ENCODE measurements at places on chromosomes 6 and 20.
A peak's percentile ranks its signal among the peaks of the same experiment; 100 is the strongest.

DNA sequence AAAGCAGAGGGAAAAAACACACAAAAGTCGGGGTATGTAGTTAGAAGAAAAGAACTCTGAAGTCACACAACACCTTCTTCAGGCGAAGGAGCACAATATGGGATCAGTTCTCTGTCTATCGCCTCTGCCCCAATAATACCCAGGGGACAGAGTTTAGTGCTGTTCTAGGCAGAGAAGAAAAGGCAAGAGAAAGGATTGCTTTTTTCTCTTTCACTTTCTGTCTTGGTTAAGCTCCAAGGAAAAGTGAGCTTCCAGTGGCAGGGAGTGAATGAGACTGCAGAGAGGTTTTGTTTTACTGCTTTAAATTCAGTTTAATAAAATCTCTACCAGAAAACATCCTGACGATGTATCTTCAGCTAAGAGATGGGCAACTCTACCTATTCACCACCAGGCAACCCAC is 86.6 kb upstream of the STXBP5 start:
- no peak for DNase-seq

DNA sequence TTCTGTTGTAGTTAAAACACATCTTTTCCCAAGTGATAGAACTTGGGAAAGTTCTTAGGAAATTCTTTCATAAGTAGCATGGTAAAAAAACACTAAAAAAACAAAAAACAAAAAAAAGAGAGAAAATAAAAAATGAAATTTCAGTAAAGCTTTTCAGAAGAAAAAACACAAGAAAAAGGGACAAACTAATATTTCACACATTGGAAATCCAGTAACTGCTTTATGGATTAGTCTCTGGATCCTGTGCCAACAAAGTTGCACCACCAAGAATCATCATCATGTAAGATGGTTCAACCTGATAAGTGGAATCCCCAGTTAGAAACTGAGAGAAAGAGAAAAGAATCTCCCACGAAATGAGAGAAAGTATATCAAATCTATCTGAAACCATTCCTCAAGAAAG is 144.2 kb downstream of the GMDS start:
- no peak for DNase-seq

GRCh38 chr6:159042003-159042825 is 2.6 kb downstream of the TAGAP start:
- DNase-seq: peak; percentile 75

DNA sequence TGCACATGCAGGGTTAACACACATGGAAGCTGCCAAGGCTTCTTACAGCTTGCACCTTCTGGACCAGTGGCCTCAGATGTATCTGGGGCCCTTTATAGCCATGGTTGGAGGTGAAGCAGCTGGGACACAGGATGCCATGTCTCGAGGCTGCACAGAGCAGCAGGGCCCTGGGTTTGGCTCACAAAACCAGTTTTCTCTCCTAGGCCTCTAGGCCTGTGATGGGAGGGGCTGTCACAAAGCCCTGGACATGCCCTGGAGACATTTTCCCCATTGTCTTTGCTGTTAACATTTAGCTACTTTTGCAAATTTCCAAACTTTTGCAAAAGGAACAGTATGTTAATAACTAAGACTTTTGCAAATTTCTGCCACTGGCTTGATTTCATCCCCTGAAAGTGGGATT is 18.2 kb upstream of the GSTA1 start:
- no peak for DNase-seq

GRCh38 chr6:113634352-113635163 is 222.6 kb upstream of the MARCKS start:
- no peak for DNase-seq

GRCh38 chr6:165119231-165120020 is 190.0 kb downstream of the C6orf118 start:
- DNase-seq: no peak

DNA sequence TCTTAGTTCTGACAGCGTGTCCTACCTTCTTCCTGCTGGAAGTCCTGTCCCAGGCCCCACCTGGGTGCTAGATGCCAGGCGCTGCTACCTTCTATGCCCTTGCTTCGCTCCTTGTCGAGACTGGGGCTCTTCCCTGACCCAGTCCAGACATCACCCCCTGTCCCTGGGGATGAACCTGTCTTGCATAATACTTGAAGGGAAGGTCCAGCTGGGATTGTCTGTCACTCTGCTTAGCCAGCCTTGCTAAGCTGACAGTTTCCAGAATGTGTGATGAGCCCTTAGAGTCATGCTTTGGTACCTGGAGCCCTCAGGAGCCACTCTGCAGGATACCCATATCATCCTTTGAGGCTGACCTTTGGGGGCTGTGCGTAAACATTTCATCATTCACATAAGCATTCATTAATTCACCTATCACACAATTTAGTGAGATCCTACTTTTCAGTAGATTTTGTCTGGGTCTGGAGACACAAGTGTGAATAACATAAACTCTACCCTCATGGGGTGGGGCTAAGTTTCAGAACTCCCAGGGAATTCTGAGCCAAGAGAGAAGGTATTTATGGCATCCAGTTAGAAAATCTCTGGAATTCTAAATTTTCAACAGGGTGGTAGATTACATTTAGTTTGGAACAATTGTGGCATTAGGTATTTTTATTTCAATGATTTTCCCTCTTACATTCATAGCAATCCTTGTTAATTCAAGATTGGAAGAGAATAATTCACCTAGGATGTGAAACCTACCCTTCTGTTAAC is 151.1 kb upstream of the HDAC2 start:
- no peak for DNase-seq

DNA sequence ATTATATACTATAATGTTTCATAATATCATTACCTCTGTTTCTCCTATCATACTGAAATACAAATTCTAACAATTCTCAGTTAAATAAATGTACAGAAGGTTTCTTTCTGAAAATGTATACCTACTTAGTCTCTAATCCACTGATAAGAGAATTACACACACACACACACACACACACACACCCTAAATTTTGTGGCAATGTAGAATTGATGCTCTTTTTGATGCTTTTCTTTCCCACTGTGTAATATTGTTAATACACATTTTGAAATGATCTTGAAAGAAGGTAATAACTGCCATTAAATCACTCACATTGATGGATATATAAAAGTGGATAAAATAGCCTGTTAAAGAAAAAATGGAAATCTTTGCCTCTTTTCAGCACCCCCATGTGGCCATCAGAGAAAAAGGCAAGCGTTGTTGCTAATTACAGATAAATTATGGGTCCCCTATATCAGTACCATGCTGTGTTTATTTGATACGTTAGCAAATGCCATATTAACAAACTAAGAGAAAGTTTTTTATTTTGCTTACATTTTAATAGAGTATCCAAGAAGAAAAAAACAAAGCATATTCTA is 76.6 kb upstream of the VGLL2 start:
- no peak for DNase-seq

DNA sequence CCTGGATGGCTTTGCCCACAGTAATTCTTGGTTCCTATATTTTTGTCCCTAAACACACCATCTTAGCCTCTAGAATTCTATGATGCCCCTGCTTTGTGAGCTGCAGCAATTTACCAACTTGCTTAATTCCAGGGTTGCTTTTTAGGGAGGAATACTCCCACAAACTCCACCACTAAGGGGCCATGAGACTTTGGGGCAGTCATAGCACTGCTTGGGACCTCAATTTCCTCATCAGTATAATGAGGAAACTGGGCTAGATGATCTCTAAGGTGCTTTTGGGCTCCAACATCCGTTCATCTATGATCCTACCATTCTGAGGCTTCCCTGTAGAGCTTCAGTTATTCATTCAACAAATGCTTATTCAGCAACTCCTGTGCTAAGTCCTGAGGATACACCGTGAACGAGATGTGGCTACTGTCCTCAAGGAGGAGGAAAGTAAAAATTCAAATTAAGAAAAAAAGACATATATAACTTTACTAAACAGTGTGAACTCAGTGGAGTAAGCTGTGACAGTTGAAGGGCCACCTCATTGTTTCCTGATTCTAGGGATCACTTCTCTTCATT is 75.3 kb downstream of the PRDM1 start:
- no peak for DNase-seq

DNA sequence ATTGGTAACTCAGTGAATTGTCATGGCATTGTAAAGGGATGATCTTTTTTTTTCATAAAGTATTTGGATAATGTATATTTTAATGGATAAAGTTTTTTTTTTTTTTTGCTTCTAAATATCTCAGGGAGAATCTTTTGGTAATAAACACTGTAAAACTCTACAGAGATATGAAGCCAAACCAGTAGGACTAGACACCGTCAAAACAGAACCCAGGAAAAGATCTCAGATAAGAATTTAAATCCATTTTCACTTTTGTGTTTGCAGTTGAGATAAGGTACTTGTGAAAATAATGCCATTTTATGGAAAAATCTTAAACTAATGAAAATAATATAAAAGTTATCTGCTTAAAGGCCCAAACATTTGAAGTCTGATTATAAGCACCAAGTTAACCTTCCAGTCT is 27.0 kb downstream of the FAM83B start:
- DNase-seq: no peak

GRCh38 chr6:5557506-5557905 is 296.2 kb downstream of the FARS2 start:
- DNase-seq: no peak

DNA sequence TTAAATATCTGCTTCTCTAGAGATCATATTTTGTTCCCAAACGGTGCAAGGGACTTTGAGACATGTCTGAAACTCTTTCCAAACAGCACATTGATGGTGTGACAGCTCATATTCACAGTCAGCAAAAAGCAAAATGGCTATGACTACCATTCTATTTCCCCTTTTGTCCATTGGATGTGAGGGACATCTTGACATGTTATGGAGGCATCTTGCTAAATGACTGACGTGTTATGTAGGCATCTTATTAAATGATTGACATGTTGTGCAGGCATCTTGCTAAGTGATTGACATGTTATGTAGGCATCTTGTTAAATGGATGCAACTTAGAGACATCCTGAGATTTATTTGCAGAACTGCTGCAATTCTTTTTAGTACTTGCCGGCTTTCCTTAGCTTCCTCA is 255.8 kb downstream of the DLL1 start:
- no peak for DNase-seq

DNA sequence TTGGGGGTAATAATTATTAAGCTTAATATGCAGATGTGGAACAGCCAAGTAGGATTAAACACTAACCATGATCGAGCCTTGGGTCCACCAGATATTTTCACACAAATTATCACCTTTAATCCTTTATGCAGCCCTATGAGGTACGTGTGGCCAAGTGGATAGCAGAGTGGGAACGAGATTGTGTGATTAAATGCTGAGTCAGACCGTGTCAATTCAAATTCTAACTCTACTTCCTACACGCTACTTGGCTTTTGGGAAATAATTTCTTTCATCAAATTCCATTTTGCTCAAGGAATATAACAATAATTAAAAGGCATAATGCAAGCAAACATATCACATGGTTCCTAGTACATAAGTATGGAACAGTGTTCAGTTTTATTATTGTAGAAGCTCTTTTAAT is 329.2 kb downstream of the CBLN4 start:
- no peak for DNase-seq

DNA sequence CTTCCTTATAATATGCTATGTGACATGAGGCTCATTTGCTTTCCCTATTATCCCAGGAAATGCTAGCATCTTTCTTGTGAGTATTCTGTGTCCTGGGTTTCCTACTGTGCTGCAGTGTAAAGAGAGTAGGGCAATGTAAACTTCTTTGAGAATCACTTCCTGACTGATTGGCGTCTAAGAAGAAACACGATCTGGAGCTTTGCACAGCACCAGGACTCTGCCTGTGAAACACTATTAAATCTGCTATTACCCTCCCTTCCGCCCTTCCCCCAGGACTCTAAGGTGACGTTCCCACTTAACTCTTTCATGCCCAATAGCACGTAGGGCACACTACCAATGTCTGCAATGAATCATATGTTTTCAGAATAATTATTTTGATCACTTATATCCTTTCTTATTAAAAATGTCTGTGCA is 607.3 kb upstream of the CITED2 start:
- DNase-seq: peak; percentile 84

- DNase-seq: no peak
Observed at GRCh38 chr20:62707921-62708521, 615 bp upstream of the NTSR1 start.

DNA sequence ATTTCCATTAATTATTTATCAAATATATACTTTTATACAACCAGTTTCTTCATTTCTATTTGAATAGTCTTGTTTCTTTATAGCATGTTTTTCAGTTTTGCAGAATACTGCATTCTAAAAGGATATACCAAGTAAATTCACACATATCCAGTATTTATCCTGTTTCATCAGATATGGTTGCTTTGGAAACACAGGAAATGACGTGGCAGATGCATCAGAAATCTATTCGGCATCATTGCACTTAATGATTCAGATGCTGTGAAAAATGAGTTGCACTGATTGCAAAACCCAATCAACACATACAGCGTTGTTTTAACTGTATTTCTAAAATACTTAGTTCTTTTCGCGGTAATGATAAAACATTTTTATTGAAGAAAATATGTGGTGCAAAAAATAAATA is 594.9 kb downstream of the CDH26 start:
- DNase-seq: no peak

Data from left kidney (tissue), 8 donors.